ENCODE measurements at places on chromosomes 1 and 21.
A peak's percentile ranks its signal among the peaks of the same experiment; 100 is the strongest.

- DNase-seq, result no peak
These were observed 62.1 kb downstream of the SKI start for GRCh38 chr1:2290171-2290578.

GRCh38 chr1:63980740-63981407 lies 207.1 kb downstream of the ROR1 start:
- no peak for DNase-seq

- DNase-seq, result no peak
These were observed 11.4 kb upstream of the ERI3 start for GRCh38 chr1:44366371-44366975.

- no peak for DNase-seq
These were observed 32.1 kb downstream of the TP53BP2 start for GRCh38 chr1:223813645-223814044.

- DNase-seq, result no peak
These were observed 55.6 kb downstream of the L1TD1 start for GRCh38 chr1:62250126-62250726.

DNA sequence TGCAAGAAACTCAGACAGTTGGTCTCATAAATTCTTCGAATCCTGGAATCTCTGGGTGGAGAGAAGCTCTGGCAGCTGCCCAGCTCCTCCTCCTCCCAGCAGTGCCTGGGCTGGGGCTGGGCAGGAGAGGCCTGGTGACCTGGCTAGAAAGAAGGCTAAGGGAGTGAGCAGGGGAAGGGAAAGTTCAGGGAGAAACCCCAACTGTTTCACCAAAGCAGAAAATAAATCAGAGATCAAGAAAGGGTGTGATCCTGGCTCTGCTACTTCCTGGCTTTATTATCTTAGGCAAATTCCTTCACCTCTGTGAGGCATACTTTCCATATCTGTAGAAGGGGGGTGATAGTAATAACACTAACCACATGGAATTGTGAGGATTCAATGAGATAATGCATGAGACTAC lies 8.8 kb upstream of the COL16A1 start:
- peak; percentile 77 for DNase-seq

GRCh38 chr1:166977951-166978350 lies 2.6 kb upstream of the ILDR2 start:
- no peak for DNase-seq

DNA sequence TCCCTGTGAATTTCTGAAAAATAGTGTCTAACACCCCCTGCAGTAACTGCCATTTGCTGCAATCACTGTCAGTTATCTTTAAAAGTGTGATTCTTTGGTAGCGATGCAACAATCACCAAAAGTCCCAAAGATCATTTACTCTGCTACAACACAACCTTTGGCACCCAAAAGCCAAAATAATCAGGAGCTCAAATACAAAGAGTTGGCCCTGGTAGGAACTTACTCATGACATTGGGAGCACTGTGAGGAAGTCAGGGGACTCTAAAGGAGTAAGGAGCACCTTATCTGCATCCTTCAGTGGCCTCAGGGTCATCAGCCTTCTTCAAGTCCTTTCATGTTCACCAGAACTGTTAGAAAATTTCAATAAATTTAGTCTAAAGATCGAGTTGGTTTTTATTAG lies 54.6 kb downstream of the SLC16A1 start:
- no peak for DNase-seq

- no peak for DNase-seq
These were observed 16.4 kb downstream of the HMGB4 start for GRCh38 chr1:33880305-33880704.

DNA sequence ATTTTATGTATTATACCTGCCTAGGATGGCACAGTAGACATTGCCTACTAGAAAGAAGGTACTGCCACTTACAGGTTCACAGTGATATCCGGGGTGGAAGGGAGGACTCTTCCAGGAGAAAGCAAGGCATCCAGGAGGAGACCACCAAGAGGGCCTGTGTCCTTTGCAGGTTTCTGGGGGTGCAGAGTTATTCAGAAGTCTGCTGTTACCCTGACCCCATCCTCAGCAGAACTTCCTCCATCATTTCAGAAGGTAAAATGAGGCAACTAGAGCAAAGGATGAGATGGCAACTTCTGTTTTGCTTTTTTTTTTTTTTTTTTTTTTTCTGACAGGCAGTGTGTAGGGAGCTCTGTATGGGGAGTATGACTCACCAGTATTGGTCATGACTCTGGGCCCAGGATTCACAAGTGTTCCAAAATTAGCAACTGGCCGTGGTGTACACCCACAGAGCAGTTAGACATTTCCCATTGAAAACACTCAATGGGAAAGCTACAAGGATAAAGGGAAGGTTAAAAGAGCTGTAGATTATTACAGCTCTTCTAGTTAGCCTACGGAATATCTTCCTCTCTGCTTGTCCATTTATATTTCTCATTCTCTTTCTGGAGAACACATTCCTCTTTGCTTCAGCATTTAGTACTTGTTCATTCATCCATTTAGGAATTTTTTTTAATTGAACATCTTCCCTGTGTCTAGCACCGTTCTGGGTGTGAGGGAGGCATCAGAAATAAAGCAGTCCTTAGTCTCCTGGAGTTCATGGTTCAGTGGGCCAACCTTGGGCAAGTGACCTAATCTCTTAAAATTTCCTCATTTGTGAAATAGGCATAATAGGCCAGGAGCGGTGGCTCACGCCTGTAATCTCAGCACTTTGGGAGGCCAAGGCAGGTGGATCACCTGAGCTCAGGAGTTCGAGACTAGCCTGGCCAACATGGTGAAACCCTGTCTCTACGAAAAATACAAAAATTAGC lies 50.5 kb upstream of the PPP2R5A start:
- DNase-seq, result peak; percentile 96

All from AG08395 (cell line).